ENCODE measurements at places on chromosomes 12 and 14. TPM values are rescaled to one million over a fixed set of nuclear protein-coding genes. Genes with fewer than 3 reads are reported as not detected.

The ENDOU gene
- total RNA-seq = not detected

The ALG10 gene
- 5.0 TPM for total RNA-seq

The TPH2 gene
- total RNA-seq = not detected

The SMOC1 gene
- 15.6 TPM for total RNA-seq

The SRRM4 gene
- total RNA-seq = not detected

The SMIM10L1 gene
- 8.8 TPM for total RNA-seq

The HOXC11 gene
- 0.51 TPM for total RNA-seq

The MYBPC1 gene
- not detected for total RNA-seq

The HOTAIR gene
- total RNA-seq = 0.24 TPM
